Mucosa of descending colon (tissue), 3 donors: ENCODE measurements at places on chromosomes 5 and 9. TPM values are rescaled to one million over a fixed set of nuclear protein-coding genes. Genes with fewer than 3 reads are reported as not detected.

F2RL2 gene
- 2.4 TPM for total RNA-seq

DNA sequence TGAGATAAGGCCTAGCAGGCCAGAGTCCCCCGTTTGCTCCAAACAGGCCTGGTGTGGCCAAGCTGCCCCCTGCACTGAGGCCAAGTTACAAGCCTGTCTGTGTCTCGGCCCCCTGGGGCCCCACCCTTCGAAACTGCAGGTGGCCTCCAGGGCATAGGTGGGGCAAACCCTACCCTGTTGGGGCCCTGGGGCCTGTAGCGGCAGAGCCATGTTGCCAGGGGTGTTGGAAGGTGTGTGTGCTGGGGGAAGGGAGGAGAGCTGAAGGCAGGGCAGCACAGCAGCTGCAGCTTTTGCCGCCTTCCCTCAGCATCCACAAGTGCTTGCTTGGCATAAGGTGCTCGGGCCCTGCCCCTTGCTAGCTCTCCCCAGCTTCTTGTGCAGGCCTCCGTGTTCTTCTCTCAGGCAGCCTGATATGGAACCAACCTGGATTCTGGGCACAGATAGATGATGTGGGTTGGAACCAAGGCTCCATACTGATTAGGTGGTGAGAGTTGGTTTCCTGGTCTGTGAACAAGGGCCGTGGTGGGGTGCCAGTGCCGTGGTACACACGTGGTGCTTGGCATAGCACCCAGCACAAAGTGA, 12.7 kb downstream of the IRF1 start:
- peak; percentile 74 for DNase-seq

FOXB2 gene
- not detected for total RNA-seq

DNA sequence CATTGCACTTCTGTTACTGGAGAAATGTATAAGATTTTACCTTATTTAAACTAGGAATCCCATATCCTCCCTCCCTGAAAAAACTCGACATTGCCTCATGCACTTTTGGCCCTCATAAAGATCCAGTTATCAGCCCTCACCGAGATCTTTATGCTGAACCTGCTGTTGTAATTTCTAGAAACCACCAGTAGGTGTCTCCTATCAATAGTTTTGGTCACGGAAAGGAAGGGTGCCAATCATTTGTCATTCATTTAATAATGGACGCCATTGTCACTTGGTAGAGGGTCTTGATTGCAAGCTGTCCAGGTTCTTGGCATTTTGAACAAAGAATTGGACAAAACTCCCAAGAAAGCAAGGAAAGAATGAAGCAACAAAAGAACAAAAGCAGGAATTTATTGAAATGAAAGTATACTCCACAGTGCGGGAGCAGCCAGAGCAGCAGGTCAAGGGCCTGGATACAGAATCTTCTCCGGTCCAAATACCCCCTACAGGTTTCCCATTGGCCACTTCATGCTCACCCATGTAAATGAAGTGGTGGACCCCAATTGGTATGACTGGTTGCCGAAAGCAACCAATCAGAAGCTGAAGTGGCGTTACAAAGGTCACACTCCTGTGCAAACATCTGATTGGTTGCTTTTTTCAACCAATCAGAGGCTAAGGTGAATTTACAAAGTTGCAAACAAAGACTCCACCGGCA, 524.3 kb downstream of the PSAT1 start:
- no peak for DNase-seq

GNA14 gene
- total RNA-seq, result 7.0 TPM

GPX8 gene
- 9.5 TPM for total RNA-seq

GRCh38 chr5:18992264-18992663, 995.7 kb downstream of the CDH18 start:
- no peak for DNase-seq

GRCh38 chr9:4689021-4689420, 9.7 kb downstream of the CDC37L1 start:
- no peak for DNase-seq

LRRC14B gene
- total RNA-seq, result not detected

SPINK13 gene
- not detected for total RNA-seq

DNA sequence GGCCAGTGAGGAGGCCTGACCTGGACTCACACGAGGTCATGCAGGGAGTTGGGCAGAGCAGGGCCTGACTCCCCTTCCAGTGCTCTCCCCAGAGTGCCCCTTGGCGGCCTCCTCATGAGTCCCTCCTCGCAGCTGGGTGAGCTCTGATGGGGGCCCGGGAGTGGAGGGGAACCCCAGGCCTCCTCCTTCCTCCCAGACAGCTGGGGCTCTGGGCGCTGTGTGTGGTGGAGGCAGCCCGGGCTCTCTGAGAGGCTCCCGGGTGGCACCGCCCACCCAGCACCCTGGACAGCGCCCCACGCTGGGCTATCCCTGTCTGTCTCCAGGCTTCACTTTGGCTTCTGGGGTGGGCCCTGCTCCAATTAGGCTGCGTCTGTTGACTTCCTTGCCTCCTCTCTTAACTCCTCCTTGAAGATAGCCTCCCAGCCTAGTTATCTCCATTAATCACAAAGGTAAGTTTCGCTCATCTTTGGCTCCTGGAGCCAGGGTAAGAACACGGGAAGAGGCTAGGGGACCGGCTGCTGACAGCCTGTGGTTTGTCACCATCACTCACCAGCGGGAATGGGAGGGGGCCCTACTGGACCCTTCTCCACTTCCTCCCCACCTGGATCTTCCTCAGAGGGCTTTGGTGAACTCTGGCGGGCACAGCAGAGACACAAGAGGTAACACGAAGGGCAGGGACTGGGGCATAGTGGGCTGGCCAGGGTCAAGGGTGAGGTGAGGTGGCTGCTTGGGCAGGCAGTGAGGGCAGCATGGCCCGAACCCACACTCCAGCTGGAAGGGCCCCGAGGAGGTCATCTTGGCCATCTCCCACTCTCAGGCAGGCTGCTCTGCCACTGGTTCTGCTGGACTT, 13.1 kb downstream of the PSD2 start:
- DNase-seq, result peak; percentile 44

DNA sequence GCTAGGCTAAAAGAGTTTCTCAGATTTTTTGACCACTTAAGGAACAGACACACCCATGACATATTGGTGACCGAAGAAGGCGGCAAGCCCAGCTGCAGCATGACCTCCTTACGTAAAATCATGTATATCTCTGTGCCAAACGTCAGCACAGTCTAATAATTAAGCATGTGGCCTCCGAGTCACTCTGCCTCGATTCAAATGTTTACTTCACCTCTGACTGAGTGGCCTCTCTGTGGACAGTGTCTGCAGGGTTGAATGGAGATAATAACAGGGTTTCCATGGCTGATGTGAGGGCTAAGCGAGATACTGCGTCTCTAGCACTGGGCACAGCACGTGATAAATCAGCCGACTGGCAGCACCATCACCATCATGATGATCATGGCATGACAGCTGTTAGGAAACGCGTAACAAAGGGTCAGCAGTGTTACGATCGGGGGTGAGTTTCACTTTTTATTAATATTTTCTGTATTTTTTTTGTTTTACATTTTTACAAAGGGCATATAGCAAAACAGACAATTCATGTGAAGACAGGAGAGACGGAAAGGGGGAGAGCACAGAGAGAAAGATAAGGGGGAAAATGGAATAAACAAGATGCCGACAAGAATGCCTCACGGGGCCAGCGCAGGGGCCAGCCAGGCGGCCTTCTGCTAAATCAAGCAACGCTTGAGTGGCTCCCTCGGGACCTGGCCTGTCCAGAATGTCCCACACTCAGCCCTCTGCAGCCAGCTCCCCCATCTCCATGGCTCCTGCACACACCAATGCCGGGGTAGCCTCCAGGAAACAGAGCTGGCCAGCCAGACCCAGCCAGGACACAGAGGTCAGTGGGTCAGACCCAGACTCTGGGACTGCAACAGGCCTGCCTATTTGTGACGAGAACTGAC, 60.3 kb downstream of the ADAMTS2 start:
- peak; percentile 15 for DNase-seq
